ENCODE measurements at places on chromosomes 11 and 22. TPM values are rescaled to one million over a fixed set of nuclear protein-coding genes. Genes with fewer than 3 reads are reported as not detected.
A peak's percentile ranks its signal among the peaks of the same experiment; 100 is the strongest.

SCARF2 gene
- polyA plus RNA-seq: 0.15 TPM

AIFM3 gene
- polyA plus RNA-seq: 0.38 TPM

GATD1 gene
- 22.7 TPM for polyA plus RNA-seq

OR5T2 gene
- not detected for polyA plus RNA-seq

KRTAP5-1 gene
- polyA plus RNA-seq: not detected

TTC28 gene
- polyA plus RNA-seq: 4.2 TPM

TTC9C gene
- 14.0 TPM for polyA plus RNA-seq

KLHDC7B gene
- 0.16 TPM for polyA plus RNA-seq

KCNK4 gene
- polyA plus RNA-seq: not detected

DNA sequence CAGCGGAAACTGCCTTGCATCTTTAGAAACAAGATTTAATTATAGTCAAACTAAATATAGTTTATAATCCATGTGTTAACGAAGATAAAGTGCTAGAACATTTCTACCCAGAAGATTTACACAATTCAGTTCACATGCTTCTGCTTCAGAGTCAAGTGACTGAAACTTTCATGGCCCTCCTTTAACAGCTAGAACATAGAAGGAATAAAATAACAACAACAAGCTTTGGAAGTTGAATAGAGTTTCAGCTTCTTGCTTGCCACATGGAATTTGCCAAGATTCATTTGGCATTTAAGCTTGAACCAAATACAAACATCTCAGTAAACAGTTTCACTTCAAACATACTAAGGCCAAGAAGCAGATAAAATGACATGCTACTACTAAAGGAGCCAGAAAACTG is 676.3 kb upstream of the ANO3 start:
- H3K4me3 ChIP-seq: no peak overlapping the region
- no peak overlapping the region for H3K27ac ChIP-seq
- no peak for DNase-seq
- no peaks in the 10 kb centered on the region for H3K4me1 ChIP-seq

DNA sequence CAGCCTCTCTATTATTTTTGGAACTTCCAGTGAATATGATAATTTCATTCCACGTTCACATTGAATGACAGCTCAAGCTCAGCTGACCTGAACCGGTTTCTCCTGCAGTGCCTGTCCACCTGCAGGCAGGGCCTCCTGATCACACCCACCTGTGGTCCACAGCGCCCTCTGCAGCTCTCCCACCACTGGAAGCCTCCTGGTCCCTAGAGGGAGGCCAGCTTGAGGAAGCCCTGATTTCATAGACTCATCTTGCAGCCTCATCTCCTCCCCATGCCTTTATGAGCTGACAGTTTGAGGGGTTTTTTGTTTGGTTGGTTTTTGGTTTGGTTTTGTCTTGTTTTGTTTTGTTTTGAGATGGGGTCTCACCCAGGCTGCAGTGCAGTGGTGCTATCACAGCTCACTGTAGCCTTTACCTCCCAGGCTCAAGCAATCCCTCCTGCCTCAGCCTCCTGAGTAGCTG is 29.9 kb upstream of the MALAT1 start:
- no peak overlapping the region for H3K4me3 ChIP-seq
- DNase-seq: peak; percentile 85
- no peak overlapping the region for H3K27ac ChIP-seq
- no peaks in the 10 kb centered on the region for H3K36me3 ChIP-seq

GRCh38 chr11:2149864-2150847 is 10.9 kb downstream of the INS start:
- H3K4me1 ChIP-seq: peaks cover 53% of the 10 kb centered on the region
- H3K27ac ChIP-seq: no peak overlapping the region
- H3K27me3 ChIP-seq: no peaks in the 10 kb centered on the region
- H3K4me3 ChIP-seq: no peak overlapping the region
- peaks cover 15% of the 10 kb centered on the region for H3K36me3 ChIP-seq

DNA sequence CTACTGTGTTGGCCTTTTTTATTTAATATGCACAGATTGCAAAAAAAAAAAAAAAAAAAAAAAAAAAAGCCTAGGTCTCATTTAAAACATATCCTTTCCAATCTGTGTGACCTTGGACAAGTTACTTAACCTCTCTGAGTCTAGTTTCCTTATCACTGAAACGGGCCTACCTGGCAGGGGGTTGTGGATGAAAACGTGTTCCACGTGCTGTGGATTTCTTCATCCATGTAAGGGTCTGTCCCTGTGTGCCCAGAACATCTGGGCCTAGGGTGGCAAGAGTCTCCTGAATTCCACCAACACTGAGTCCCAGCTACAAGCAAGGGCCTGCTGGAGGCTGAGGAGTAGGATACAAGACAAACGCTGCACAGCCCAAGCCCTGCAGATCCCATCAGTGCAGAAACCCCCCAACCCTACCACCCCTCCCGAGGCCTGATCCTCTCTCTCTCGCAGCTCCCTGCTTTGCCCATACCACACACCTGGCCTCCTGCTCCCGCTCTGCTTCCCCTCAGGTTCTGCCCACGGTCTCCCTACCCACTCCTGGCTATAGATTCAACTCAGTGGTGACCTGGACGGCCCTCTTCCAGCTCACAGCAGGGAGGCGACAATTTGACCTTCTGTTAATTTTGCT is 4.7 kb upstream of the GNAZ start:
- no peak overlapping the region for H3K4me3 ChIP-seq
- no peak overlapping the region for H3K27ac ChIP-seq
- no peaks in the 10 kb centered on the region for H3K36me3 ChIP-seq
- H3K27me3 ChIP-seq: no peaks in the 10 kb centered on the region

- H3K36me3 ChIP-seq: no peaks in the 10 kb centered on the region
- H3K4me1 ChIP-seq: peaks cover 12% of the 10 kb centered on the region
- DNase-seq: no peak
- H3K4me3 ChIP-seq: no peak overlapping the region
Observed at GRCh38 chr22:46055911-46056545, 79.1 kb upstream of the WNT7B start.

GRCh38 chr11:17839450-17839849 is 104.9 kb downstream of the KCNC1 start:
- no peaks in the 10 kb centered on the region for H3K4me1 ChIP-seq
- H3K27me3 ChIP-seq: no peaks in the 10 kb centered on the region
- H3K4me3 ChIP-seq: no peak overlapping the region
- no peak overlapping the region for H3K27ac ChIP-seq

GRCh38 chr11:13166036-13166435 is 111.6 kb upstream of the BMAL1 start:
- no peak for DNase-seq
- H3K4me1 ChIP-seq: no peaks in the 10 kb centered on the region
- H3K27ac ChIP-seq: no peak overlapping the region
- no peaks in the 10 kb centered on the region for H3K27me3 ChIP-seq
- H3K36me3 ChIP-seq: no peaks in the 10 kb centered on the region
- H3K4me3 ChIP-seq: no peak overlapping the region

- no peak for DNase-seq
- H3K4me1 ChIP-seq: no peaks in the 10 kb centered on the region
- no peaks in the 10 kb centered on the region for H3K27me3 ChIP-seq
- H3K4me3 ChIP-seq: no peak overlapping the region
- H3K27ac ChIP-seq: no peak overlapping the region
- no peaks in the 10 kb centered on the region for H3K36me3 ChIP-seq
Observed at GRCh38 chr11:80309301-80309700, 868.5 kb upstream of the TENM4 start.

GRCh38 chr11:128830290-128831173 is 36.6 kb downstream of the KCNJ1 start:
- no peak overlapping the region for H3K4me3 ChIP-seq
- no peak overlapping the region for H3K27ac ChIP-seq
- no peaks in the 10 kb centered on the region for H3K27me3 ChIP-seq
- no peak for DNase-seq
- peaks cover 3% of the 10 kb centered on the region for H3K4me1 ChIP-seq

DNA sequence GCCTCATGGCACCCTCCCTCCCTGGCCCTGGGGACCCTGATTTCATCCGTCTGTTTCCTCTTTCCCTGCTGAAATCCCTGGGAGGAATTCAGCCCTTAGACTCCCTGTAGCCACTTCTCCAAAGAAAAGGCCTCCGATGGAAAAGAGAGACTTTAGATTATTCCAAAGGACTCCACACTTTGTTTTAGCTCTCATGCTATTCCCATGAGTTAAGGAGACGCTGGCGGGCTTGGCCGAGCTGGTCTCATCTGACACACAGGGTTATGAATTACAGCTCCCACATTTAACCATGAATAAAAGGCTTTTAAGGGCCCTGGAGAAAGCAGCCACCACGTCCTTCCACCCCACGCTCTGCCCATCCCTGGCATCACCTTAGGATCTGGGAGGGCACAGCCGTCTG is 57.0 kb downstream of the ANO1 start:
- H3K4me3 ChIP-seq: no peak overlapping the region
- H3K27me3 ChIP-seq: no peaks in the 10 kb centered on the region
- peaks cover 60% of the 10 kb centered on the region for H3K36me3 ChIP-seq
- no peaks in the 10 kb centered on the region for H3K4me1 ChIP-seq
- H3K27ac ChIP-seq: no peak overlapping the region

- peaks cover 4% of the 10 kb centered on the region for H3K36me3 ChIP-seq
- H3K27ac ChIP-seq: peak within 1 kb of the TSS; percentile 24
- peaks cover 8% of the 10 kb centered on the region for H3K4me1 ChIP-seq
- no peaks in the 10 kb centered on the region for H3K27me3 ChIP-seq
Observed at GRCh38 chr11:66546368-66546965, at the start of gene ACTN3. ACTN3 (plus strand) TSS chr11:66546903; CDS start chr11:66546938, 35 bp downstream.

GRCh38 chr11:116459185-116460045 is 313.4 kb downstream of the BUD13 start:
- no peaks in the 10 kb centered on the region for H3K36me3 ChIP-seq
- no peaks in the 10 kb centered on the region for H3K4me1 ChIP-seq
- H3K27me3 ChIP-seq: no peaks in the 10 kb centered on the region
- no peak for DNase-seq
- H3K27ac ChIP-seq: no peak overlapping the region

- no peaks in the 10 kb centered on the region for H3K36me3 ChIP-seq
- H3K27ac ChIP-seq: no peak overlapping the region
- H3K4me3 ChIP-seq: no peak overlapping the region
- DNase-seq: no peak
Observed at GRCh38 chr11:95138448-95138847, 48.8 kb downstream of the ENDOD1 start.

DNA sequence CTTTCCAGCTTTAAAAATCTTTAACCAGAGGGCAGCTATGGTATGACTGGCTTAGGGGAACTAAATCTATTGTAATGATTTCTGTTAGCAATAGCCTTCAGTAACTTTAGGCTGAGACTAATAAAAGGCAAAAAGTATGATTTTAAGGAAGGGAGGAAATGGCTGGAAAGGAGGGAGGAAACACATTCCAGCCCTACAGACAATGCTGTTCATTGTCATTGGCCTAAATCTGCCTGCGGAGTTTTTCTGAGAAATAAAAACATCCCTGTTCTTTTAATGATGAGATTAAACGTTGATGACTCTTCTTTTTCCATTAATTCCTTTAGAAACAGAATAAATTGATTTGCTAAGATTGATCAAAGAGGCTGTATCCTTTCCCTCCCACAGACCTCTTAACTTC is 99.6 kb upstream of the GRAMD1B start:
- no peak for DNase-seq
- no peaks in the 10 kb centered on the region for H3K27me3 ChIP-seq
- no peaks in the 10 kb centered on the region for H3K4me1 ChIP-seq
- no peaks in the 10 kb centered on the region for H3K36me3 ChIP-seq
- no peak overlapping the region for H3K27ac ChIP-seq

- no peak overlapping the region for H3K4me3 ChIP-seq
- no peaks in the 10 kb centered on the region for H3K27me3 ChIP-seq
- DNase-seq: no peak
- H3K4me1 ChIP-seq: peaks cover 14% of the 10 kb centered on the region
- no peak overlapping the region for H3K27ac ChIP-seq
- peaks cover 7% of the 10 kb centered on the region for H3K36me3 ChIP-seq
Observed at GRCh38 chr11:130125638-130126037, 33.9 kb upstream of the ST14 start.

DNA sequence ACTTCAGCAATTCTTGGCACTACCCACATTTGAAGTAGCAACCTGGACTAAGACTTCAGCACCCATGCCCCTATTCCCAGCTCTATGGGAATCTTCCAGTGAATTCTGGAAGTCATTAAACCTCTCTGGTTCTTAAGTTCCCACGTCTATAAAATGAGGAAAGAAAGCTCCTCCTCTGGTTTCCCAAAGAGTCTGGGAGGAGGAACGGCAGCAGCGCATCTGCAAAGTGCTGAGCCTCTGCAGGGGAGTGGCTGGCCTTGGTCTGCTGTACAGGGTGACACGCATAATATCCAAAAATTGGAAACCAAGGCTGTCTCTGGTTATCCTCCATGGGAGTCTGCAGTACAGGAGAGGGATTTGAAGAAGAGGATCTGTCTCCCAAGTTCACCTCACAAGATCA is 73.6 kb upstream of the TP53I11 start:
- no peaks in the 10 kb centered on the region for H3K27me3 ChIP-seq
- no peaks in the 10 kb centered on the region for H3K36me3 ChIP-seq
- no peaks in the 10 kb centered on the region for H3K4me1 ChIP-seq
- no peak overlapping the region for H3K4me3 ChIP-seq
- DNase-seq: no peak
- H3K27ac ChIP-seq: no peak overlapping the region

- H3K27me3 ChIP-seq: no peaks in the 10 kb centered on the region
- H3K4me3 ChIP-seq: peak overlapping the region; percentile 50
- peak overlapping the region; percentile 87 for H3K27ac ChIP-seq
- H3K4me1 ChIP-seq: peaks cover 28% of the 10 kb centered on the region
- H3K36me3 ChIP-seq: peaks cover 13% of the 10 kb centered on the region
Observed at GRCh38 chr22:24323695-24324094, 53.1 kb downstream of the SPECC1L start.

- no peak overlapping the region for H3K4me3 ChIP-seq
- DNase-seq: no peak
- H3K27me3 ChIP-seq: no peaks in the 10 kb centered on the region
- H3K4me1 ChIP-seq: no peaks in the 10 kb centered on the region
Observed at GRCh38 chr11:113278925-113279324, 35.5 kb upstream of the TTC12 start.

GRCh38 chr11:85109141-85109540 is 518.0 kb downstream of the DLG2 start:
- H3K27me3 ChIP-seq: no peaks in the 10 kb centered on the region
- no peak overlapping the region for H3K27ac ChIP-seq
- no peaks in the 10 kb centered on the region for H3K36me3 ChIP-seq
- DNase-seq: no peak
- no peak overlapping the region for H3K4me3 ChIP-seq

DNA sequence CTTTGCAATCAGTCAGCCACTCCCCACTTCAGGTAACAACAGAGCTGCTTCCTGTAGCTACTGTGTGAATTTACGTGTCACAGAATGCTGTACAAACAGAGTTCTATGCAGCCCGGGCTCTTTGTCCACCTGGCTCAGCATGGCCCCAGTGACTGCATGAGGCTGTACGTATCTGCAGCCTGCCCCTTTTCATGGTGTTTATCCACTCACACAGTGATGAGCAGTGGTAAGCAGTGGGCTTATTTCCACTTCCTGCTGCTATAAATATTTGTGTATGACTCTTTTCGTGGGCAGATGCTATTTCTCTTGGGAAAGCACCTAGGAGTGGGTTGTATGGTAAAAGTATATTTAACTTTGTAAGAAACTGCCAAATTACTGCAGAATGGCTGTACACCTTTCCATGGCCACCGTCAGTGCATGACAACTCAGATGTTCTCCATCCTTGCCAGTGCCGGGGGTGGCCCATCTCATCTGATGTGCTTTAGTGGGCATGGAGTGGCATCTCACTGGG is 43.3 kb downstream of the MYEOV start:
- DNase-seq: peak; percentile 30
- no peak overlapping the region for H3K4me3 ChIP-seq
- H3K36me3 ChIP-seq: no peaks in the 10 kb centered on the region
- no peaks in the 10 kb centered on the region for H3K4me1 ChIP-seq

- DNase-seq: no peak
- H3K4me3 ChIP-seq: no peak overlapping the region
- no peaks in the 10 kb centered on the region for H3K36me3 ChIP-seq
- no peaks in the 10 kb centered on the region for H3K27me3 ChIP-seq
Observed at GRCh38 chr11:16326679-16327297, 29.6 kb downstream of the SOX6 start.

GRCh38 chr22:22692707-22693530 is 48.5 kb downstream of the GGTLC2 start:
- H3K27ac ChIP-seq: peak overlapping the region; percentile 83
- DNase-seq: peak; percentile 71
- no peaks in the 10 kb centered on the region for H3K27me3 ChIP-seq
- no peak overlapping the region for H3K4me3 ChIP-seq
- no peaks in the 10 kb centered on the region for H3K36me3 ChIP-seq

Measured in liver (tissue), 10 donors.